NCI-H526 treated with DMSO at 0.1 percent for 48 hours (cell line): ENCODE measurements at places on chromosomes 12 and 14.

GRCh38 chr12:46401662-46402061 is 29.1 kb upstream of the SLC38A2 start:
- DNase-seq, result no peak

GRCh38 chr12:90076851-90077319 is 368.2 kb upstream of the ATP2B1 start:
- DNase-seq, result no peak

DNA sequence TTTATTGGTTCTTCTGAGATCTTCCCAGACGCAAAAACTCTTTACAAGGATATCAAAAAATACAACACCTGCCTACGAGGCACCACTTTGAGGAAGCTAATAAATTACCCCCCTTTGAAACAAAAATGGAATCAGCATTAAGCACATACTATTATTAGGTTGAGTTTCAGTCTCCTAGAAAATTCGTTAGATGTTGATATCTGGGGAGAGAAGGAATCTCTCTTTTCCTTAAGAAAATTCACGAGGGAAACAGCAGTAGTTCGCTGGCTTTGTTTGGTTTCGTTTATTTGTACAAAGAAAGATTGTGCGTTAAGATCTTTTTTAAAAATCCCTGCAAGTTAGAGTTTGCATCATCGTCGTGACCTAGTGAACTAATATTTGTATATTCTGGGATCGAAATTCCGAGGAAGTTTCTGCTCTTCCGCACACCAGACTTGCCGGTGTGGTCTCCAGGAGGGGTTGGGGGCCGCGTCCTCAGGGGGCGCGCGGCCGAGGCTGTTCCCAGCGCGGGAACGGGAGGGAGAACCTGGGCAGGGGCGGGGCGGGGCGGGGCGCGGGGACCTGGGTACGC is 12.1 kb downstream of the NKX2-1 start:
- DNase-seq, result no peak

DNA sequence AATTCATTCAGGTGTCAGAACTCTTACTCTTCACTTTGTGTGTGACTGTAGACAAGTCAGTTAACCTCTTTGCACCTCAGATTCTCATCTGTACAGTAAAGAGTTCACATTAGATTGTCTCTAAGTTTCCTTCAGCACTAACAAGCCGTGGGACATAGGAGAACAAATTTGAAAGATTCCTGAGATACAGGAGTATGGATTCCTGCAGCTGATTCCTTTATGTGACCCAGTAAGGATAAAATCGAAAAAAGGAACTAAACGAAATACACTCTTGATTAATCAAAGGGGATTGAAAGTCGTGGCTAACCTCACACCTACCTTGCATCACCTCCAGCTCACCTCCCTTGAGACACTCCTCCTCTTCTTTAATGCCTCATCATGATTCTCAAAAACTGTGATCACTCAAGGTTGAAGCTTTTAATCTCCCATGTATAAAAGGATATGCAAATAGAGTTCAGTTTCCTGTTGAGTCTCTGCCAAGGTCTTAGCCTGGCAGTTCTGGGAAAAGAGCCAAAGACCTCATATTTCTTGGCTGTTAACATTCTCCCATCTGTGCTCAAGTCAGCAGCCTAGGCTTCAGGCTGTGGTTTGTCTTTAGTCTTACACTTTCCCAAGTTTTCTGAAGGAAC is 156.6 kb downstream of the DAD1 start:
- DNase-seq, result no peak

DNA sequence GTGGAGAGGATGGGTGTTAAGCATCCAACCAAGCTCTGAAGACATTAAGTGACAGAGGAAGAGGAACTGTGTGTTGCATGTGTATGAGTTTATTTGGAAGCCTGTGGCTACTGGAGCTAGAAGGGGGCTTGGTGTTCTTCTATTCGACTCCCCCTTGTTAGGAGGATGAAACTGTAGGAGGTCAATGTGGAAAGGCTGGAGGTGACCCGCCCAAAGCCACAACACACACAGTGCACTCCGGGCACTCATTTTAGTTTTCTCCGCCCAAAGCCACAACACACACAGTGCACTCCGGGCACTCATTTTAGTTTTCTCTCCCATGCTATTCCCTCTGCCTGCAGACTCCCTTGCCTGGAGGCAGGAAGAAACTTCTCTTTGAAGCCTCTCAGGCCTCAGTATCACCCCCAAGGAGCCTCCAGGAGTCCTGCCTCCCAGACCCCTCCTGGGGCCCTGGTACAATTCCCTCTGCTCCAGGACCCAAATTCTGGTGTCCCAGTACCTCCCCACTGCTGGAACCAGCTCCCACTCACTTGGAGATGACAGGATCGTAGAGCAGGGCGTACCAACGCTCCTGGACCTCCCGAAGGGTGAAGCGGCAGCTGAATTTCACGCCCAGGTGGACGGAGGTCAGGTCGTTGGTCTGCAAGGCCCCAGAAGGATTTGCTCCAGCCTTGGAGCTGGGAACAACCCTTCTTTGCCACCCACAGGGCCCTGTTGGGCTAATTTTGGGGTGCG is 3.8 kb downstream of the MCRS1 start:
- no peak for DNase-seq
